NCI-H2171 treated with DMSO at 0.1 percent for 48 hours (cell line): ENCODE measurements at places on chromosomes 1 and 21.

DNA sequence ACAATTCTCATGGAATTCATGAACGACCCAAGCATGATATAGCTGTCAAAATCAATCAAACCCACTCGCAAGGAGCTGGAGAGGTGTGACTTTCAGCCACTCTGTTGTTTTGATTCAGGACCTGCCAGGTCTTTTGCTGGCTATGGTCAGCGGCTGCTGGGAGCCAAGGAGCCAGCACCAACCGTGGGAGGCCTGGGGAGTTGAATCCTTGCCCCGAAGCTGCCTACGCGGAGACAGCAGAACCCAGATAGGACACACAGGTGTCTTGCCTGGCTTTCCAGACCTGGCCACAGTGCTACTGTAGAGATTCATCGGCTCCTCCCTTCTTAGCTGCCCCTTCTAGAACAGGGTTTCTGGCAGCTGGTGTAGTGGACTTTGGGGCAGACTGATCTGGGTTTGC is 42.7 kb downstream of the ZSCAN20 start:
- DNase-seq = no peak

DNA sequence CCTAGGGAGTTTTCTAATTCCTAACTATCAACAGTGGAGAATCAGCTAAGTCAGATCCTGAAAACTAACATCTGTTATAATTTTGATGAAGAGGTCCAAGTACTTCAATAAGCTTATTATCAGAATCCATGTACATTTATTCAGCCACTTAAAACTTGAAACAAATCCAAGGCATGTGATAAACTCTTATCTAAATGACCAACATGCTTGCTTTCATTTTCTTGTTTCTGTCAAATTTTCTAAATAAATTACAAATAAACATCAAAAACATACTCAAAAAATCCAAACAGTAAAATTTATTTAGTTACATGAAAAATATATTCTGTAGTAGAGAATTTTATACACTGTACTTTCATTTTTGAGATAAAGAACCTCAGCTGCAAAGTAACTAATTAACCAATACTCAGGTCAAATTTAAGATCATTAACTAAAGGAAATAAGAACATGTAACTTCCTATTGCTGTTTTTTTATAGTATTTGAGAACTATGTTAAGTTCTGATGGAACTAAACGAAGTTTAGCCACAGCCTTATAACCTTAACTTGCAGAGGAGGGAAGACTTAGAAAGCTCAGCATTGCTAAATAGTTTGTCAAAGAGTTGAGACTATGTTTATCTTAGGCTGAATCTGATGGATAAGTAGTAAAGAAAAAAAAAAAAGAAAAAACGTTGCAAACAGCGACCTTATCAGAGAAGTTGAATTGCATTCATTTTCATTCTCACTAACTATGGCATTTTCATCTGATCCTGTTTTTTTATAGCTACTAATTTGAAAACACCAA is 44.9 kb downstream of the SYNJ1 start:
- no peak for DNase-seq

- DNase-seq = no peak
These were observed 93.6 kb downstream of the PKN2 start for GRCh38 chr1:88777604-88778149.

DNA sequence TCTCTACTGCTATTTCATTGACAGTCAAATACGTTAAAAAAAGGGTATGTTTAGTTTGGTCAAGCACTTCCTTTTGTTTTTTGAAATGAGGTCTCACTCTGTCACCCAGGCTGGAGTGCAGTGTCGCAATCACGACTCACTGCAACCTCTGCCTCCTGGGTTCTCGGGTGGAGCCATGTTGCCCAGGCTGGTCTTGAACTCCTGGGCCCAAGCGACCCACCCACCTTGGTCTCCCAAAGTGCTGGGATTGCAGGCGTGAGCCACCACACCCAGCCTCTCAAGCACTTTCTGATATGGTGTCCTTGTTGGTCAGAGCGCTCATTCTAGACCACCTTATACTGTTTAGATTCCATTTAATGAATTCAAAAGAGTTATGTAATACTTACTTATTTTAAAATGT is 20.9 kb upstream of the RHBDL2 start:
- no peak for DNase-seq

- DNase-seq = no peak
These were observed 6.2 kb upstream of the POFUT2 start for GRCh38 chr21:45293726-45294401.

DNA sequence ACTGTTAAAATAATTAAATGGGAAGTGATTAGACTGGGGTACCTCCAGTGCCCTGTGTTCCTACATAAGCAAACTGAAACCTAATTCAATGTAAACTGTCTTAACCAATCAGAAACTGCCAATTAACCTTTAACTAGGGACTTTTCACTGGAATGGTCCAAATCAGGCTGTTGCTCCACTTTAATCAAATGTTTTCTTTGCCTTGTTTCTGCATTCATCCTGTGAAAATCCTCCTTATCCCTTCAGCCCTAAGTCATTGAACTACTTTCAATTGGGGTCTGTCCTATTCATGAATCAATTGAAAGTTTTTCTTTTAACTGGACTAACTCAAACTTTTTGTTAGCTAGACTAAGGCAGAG is 5.1 kb upstream of the FUBP1 start:
- no peak for DNase-seq

DNA sequence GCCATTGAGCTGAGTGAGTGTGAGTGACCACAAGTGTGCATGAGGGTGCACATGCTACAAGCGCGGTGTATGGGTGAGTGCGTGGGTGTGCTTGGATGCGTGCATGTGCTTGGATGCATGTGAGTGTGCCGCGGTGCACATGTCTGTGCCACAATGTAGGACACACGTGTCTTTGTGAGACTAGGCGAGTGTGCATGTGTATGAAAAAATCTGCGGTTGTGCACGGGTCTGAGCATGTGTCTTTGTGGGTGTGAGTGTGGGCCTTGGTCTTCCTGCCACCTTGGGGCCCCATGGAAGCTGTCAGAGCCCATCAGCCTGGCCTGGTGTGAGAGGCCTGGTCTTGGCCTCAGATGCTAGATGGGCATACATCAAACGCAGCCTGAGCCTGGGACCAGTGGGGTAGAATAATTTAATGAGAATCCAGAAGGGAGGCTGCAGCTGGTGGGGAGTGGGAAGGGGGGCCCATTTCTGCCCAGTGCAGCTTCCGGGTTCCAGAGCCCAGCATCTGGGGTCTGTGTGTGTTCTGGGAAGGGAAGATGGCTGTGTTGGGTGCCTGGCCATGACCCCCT is 103.9 kb upstream of the SLC2A1 start:
- DNase-seq = peak; percentile 73

GRCh38 chr21:43728467-43729390 is 9.8 kb downstream of the PDXK start:
- DNase-seq = peak; percentile 88

- no peak for DNase-seq
These were observed 181.1 kb upstream of the APP start for GRCh38 chr21:26351661-26352060.

- no peak for DNase-seq
These were observed 44.8 kb downstream of the ATP6V1G3 start for GRCh38 chr1:198495631-198496030.

DNA sequence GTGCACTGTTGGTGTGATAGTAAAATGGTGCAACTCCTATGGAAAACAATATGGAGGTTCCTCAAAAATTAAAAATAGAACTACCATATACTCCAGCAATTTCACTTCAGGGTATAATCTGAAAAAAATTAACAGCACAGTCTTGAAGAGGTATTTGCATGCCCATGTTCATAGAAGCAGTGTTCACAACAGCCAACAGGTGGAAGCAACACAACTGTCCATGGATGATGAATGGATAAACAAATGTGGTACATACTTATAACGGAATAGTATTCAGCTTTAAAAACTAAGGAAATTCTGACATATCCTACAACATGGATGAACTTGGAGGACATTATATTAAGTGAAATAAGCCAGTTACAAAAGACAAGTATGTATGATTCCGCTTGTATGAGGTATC is 8.2 kb downstream of the TTLL7 start:
- no peak for DNase-seq

- no peak for DNase-seq
These were observed 176.9 kb upstream of the LMO4 start for GRCh38 chr1:87151500-87152421.
